Gastrocnemius medialis (tissue), 4 donors: ENCODE measurements at places on chromosomes 12 and 14.

DNA sequence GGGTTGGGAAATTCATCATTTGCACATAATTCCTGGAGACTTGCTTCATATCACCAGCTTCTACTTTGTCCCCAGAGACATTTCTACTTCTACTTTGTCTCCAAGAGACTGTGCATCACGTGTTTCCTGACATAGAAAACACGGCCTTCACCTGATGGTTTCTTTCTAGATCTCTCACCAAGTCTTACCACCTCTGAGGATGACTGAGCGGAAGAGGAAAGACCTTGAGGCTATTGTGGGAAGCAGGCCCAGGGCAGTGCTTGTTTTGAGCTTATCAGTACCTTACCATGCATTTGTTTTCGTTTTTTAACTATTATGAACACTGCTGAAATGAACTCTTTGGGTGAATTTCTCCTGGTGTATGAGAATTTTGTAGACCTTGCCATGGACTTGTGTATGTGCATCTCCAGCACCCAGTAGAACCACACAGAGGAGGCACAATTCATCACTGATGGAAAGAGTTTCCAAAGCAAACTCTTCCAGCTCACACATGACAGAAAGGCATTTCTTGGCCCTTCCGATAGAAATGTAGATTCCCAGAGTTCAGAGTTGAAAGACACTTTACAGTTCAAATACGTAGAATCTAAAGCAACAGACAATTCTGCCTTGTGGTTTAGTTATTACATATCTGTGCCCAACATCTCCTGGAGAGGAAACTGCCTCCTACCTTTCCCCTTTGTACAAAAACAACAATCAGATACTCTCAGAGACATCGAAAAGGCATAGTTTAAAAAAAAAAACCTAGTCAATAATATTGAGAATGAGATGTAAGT is 434.7 kb downstream of the FUT8 start:
- DNase-seq: no peak

- no peak for DNase-seq
These were observed 100.7 kb downstream of the LRRK2 start for GRCh38 chr12:40325349-40325960.

GRCh38 chr12:6084969-6085450 is 39.5 kb downstream of the VWF start:
- no peak for DNase-seq

GRCh38 chr14:61537563-61538463 is 157.5 kb upstream of the HIF1A start:
- DNase-seq: no peak

GRCh38 chr14:65469903-65470302 is 57.4 kb downstream of the FUT8 start:
- DNase-seq: no peak

DNA sequence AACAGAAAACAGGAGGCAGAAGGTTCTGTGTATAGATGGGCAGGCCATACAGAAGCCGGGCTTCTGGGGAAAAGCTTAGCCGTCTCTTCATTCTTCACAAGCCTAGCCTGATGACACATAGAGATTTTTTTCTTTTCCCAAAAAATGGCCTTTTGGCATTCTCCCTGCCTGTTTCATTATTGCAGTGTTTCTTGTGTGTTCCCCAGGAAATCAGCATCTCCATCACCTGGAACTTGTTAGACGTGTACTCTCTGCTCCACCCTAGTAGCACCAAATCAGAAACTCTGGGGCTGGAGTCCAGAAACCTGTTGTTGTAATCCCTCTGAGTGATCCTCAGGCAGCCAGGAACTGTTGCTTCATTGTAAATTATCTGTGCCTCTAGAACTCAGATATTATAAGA is 388.1 kb downstream of the CCDC91 start:
- DNase-seq: peak; percentile 26
